Upper lobe of right lung (tissue), 1 donor: ENCODE measurements at places on chromosomes 2 and 18. TPM values are rescaled to one million over a fixed set of nuclear protein-coding genes. Genes with fewer than 3 reads are reported as not detected.
A peak's percentile ranks its signal among the peaks of the same experiment; 100 is the strongest.

- no peaks in the 10 kb centered on the region for H3K4me1 ChIP-seq
- no peaks in the 10 kb centered on the region for H3K27me3 ChIP-seq
- DNase-seq: no peak
- H3K4me3 ChIP-seq: no peak overlapping the region
- H3K36me3 ChIP-seq: no peaks in the 10 kb centered on the region
Measured at GRCh38 chr2:128580988-128581848, 262.6 kb upstream of the HS6ST1 start.

Gene WDR35
- total RNA-seq: 7.3 TPM

DNA sequence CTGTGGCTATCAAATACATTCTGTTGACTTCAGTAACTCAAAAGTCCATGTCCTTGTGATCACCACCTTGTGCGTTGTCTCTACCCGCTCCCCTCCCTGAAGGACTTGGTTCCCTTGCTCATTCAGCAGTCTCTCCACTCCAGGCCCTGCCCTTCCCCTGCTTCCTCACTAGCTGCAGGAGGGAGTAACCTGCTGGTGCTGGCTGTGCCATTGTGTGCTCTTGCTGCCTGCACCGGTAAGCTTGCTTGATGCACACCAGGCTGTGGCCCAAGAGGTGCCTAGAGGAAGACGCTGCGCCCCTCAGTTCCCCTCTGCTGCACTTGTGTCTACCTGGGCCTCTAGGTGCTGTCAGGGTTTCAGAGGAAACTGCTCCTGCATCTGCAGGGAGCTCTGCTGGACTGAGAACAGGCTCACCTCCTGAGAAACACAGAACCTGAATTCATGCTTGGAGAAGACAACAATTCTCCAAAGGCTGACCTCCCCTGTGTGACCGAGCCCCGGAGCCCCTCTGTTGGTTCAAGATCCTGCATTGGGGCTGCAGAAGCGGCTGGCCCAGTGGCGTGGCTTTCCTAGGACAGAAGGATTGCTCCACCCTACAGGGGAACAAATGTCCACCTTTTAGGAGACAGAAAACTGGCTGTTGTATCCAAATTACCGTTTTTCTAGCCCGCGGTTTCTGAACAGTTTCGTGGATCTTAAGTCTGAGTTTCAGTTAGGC, 33.6 kb downstream of the PTPRM start:
- no peak overlapping the region for H3K27ac ChIP-seq
- no peak overlapping the region for H3K4me3 ChIP-seq
- no peaks in the 10 kb centered on the region for H3K36me3 ChIP-seq
- H3K27me3 ChIP-seq: no peaks in the 10 kb centered on the region

Gene PMAIP1
- 3.1 TPM for total RNA-seq

- H3K4me3 ChIP-seq: no peak overlapping the region
- no peak for DNase-seq
- no peak overlapping the region for H3K27ac ChIP-seq
- H3K4me1 ChIP-seq: no peaks in the 10 kb centered on the region
- no peaks in the 10 kb centered on the region for H3K27me3 ChIP-seq
Measured at GRCh38 chr2:114714313-114714712, 271.9 kb downstream of the DPP10 start.

GRCh38 chr2:71788601-71789240, 335.4 kb downstream of the DYSF start:
- DNase-seq: no peak
- no peak overlapping the region for H3K27ac ChIP-seq
- no peak overlapping the region for H3K4me3 ChIP-seq
- H3K27me3 ChIP-seq: no peaks in the 10 kb centered on the region
- no peaks in the 10 kb centered on the region for H3K36me3 ChIP-seq
- no peaks in the 10 kb centered on the region for H3K4me1 ChIP-seq

DNA sequence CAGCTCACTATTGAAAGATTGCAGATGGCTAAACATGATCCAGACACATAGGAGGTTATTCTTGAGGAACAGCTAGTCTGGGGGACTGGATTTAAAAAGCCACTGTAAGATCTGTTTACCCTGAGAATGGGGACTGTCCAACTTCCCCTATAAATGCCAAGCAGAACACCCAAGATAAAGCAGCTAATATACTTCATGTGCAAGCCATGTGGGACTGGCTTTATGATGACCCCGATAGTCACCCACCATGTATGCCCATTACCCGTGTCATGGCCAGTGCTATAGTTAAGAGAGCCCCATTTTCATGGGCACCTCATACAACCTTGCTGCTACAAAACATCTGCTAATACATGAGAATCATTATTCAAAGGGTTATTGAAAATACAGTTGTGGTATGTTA, 16.0 kb downstream of the YPEL5 start:
- no peaks in the 10 kb centered on the region for H3K27me3 ChIP-seq
- no peak for DNase-seq

GRCh38 chr18:6729247-6730091, at the start of gene ARHGAP28:
ARHGAP28 (plus strand) TSS chr18:6729716; CDS start chr18:6729822, 106 bp downstream.
- peak; percentile 91 for DNase-seq
- peak within 1 kb of the TSS; percentile 77 for H3K27ac ChIP-seq
- H3K36me3 ChIP-seq: no peaks in the 10 kb centered on the region
- H3K4me3 ChIP-seq: peak within 1 kb of the TSS; percentile 62

Gene TNFAIP6
- total RNA-seq: 3.0 TPM

GRCh38 chr2:67845621-67846369, 217.0 kb downstream of the C1D start:
- H3K27ac ChIP-seq: no peak overlapping the region
- peaks cover 7% of the 10 kb centered on the region for H3K4me1 ChIP-seq
- peak overlapping the region; percentile 15 for H3K4me3 ChIP-seq
- no peaks in the 10 kb centered on the region for H3K36me3 ChIP-seq

Gene NXPH2
- total RNA-seq: not detected

Gene GREB1L
- total RNA-seq: 1.2 TPM

DNA sequence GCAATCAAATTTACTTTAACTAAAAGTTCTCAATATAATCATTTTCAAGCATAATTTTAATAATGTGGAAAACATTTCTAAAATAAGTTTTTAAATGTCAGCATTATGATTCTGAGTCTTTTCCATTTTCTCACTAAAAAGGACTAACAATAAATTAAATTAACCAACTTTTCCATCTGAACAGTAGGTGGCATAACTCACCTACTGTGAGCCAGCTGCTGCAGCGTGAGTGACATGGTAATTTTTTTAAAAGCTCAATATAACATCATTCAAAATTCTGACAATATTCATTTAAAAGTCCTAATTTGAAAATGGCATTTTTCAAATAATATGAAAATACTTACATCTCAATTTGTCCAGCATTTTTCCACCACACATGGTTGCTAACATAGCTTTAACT, 66.5 kb downstream of the DTNB start:
- H3K36me3 ChIP-seq: no peaks in the 10 kb centered on the region
- no peak overlapping the region for H3K4me3 ChIP-seq
- H3K27ac ChIP-seq: no peak overlapping the region
- H3K4me1 ChIP-seq: no peaks in the 10 kb centered on the region
- DNase-seq: no peak

GRCh38 chr2:133241224-133241571, 327.1 kb downstream of the NCKAP5 start:
- peak overlapping the region; percentile 16 for H3K4me3 ChIP-seq
- H3K27me3 ChIP-seq: no peaks in the 10 kb centered on the region
- DNase-seq: no peak
- H3K36me3 ChIP-seq: no peaks in the 10 kb centered on the region
- H3K27ac ChIP-seq: peak overlapping the region; percentile 47
- peaks cover 5% of the 10 kb centered on the region for H3K4me1 ChIP-seq

DNA sequence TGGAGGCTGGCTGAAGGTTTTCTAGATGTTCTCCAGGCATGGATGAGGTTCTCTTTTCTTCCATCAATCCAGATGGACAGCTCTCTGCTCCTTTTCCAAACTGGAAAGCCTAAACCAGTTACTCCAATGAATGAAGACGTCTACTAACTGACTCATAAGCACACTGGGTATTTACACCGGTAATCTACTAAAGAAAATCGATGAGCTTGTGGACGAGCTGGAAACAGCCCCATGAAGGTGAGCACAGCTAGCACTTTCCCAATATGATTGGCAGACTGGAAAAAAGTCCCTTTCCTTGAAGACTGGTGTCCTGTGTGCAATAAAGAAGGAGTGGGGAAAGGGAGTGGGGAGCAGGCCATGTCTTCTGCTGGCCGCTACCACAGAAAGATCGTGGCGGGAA, 84.0 kb downstream of the ACTR2 start:
- no peaks in the 10 kb centered on the region for H3K27me3 ChIP-seq
- no peak for DNase-seq
- H3K4me3 ChIP-seq: no peak overlapping the region
- H3K27ac ChIP-seq: peak overlapping the region; percentile 36
- H3K4me1 ChIP-seq: peaks cover 11% of the 10 kb centered on the region

- H3K4me1 ChIP-seq: peaks cover 17% of the 10 kb centered on the region
- H3K27me3 ChIP-seq: no peaks in the 10 kb centered on the region
- no peak overlapping the region for H3K4me3 ChIP-seq
- DNase-seq: no peak
Measured at GRCh38 chr2:21041943-21042707, 1.7 kb downstream of the APOB start.

DNA sequence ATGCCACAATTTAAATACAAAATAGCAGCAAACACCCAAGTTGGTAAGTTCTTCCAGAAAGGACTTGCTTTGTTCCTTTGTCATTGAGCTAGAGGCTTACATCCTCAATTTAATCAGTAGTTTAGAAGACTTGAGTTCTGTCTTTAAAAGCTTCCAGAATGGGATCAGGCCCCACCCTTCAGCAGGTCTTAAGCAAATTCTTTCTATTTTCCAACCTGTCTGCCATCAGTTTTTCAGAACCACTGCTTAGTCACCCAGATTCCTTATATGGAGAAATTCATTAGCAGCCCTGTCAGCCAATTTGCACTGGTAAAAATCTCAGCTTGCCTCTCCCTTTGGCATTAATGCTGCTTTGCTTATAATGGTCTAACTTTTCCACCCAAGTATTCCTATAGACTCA, 263.6 kb upstream of the HNMT start:
- H3K27ac ChIP-seq: no peak overlapping the region
- no peaks in the 10 kb centered on the region for H3K4me1 ChIP-seq
- no peaks in the 10 kb centered on the region for H3K36me3 ChIP-seq
- H3K27me3 ChIP-seq: no peaks in the 10 kb centered on the region
- H3K4me3 ChIP-seq: no peak overlapping the region

- no peaks in the 10 kb centered on the region for H3K36me3 ChIP-seq
- H3K27ac ChIP-seq: no peak overlapping the region
- H3K4me3 ChIP-seq: no peak overlapping the region
- peaks cover 6% of the 10 kb centered on the region for H3K27me3 ChIP-seq
- no peak for DNase-seq
Measured at GRCh38 chr2:174996622-174997021, 8.6 kb downstream of the CHN1 start.

Gene LAMA3
- 139 TPM for total RNA-seq

DNA sequence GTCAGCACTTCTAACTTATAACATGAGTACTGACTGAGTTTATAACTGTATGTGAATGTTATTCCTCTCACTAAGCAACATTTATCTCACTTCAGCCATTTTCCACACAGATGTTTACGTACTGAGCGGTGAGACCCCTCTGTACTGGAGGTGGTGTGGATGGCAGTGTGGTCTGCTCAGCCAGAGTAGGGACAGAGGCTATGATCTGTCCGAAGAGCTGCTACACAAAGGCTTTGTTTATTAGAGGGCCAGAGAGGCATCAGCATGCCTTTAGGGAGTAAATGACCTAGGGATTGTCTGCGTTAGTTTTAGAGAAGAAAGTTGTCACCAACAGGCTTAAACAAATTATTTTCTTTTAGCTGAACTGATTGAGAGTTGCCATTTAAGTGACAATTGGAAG, 23.2 kb upstream of the TACR1 start:
- no peak for DNase-seq
- no peak overlapping the region for H3K27ac ChIP-seq
- no peak overlapping the region for H3K4me3 ChIP-seq
- H3K27me3 ChIP-seq: no peaks in the 10 kb centered on the region
- H3K4me1 ChIP-seq: no peaks in the 10 kb centered on the region
- no peaks in the 10 kb centered on the region for H3K36me3 ChIP-seq

GRCh38 chr2:96916156-96916630, 46.3 kb upstream of the SEMA4C start:
- H3K36me3 ChIP-seq: no peaks in the 10 kb centered on the region
- H3K4me3 ChIP-seq: no peak overlapping the region
- H3K27ac ChIP-seq: no peak overlapping the region

DNA sequence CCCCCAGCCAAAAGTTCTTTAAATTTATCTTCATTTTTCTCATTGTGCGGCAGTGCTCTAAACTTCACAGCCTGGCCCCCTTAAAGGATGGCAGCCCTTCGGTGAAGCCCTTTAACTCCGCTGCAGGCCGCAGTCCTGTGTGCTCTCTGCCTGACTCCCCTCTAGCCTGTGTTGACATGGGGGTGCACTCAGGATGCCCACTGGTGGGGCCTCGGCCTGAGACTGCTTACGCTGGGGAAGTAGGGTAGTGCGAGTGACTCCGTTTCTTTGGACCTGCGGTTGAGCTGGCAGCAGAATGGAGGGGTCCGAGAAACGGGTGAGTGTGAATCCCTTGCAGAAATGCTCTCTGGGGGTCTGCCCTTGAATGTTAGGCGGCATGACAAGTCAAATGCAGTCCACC, 5.6 kb downstream of the RAB12 start:
- no peak overlapping the region for H3K4me3 ChIP-seq
- no peaks in the 10 kb centered on the region for H3K27me3 ChIP-seq
- H3K36me3 ChIP-seq: no peaks in the 10 kb centered on the region
- peaks cover 47% of the 10 kb centered on the region for H3K4me1 ChIP-seq
- no peak overlapping the region for H3K27ac ChIP-seq

Gene EFR3B
- total RNA-seq: 10.7 TPM

DNA sequence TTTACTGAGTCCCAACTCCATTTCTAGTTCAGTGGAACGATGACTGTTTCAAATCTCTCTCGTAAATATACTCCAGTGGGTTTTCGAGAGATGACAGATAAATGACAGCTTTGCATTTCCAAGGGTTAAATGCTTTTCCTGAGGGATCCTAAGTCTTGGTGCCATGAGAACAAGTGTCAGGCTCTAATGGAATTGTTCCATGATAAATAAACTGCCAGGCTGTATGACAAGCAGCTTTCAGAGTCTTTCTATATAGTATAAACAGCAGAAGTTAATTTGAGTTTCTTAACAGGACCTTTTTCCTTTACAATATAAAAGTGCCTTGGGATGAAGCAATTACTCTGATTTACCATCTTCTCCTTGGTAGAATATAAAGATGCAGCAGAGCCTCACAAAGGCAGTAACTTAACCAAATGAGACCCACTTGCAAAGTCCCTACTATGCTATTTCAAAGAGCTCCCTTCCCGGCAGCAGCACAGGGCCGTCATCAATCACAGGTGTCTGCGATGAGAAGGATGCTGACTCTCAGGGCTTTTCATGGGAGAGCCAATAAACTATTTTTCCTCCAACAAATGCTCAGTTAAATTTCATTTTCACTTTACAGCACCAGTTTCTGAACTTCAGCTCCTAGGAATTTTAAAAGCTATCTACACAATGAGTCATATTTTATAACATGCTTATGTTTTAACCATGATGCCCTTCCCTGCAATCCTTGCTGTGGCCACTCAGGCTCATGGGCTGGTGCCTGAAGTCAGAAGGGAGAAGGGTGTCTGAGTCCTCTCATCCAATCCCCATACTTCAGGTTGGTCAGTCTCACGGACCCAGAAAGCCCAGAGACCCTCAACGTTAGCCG, 123.8 kb downstream of the AFF3 start:
- H3K4me3 ChIP-seq: no peak overlapping the region
- no peaks in the 10 kb centered on the region for H3K27me3 ChIP-seq
- no peak for DNase-seq
- no peaks in the 10 kb centered on the region for H3K36me3 ChIP-seq

Gene ALK
- total RNA-seq: not detected

GRCh38 chr18:48409591-48410094, 460 bp upstream of the ZBTB7C start:
- peak overlapping the region; percentile 75 for H3K4me3 ChIP-seq
- peak overlapping the region; percentile 61 for H3K27ac ChIP-seq
- no peaks in the 10 kb centered on the region for H3K36me3 ChIP-seq
- peaks cover 28% of the 10 kb centered on the region for H3K27me3 ChIP-seq
- peak; percentile 82 for DNase-seq

Gene AKAIN1
- total RNA-seq: not detected
